ENCODE measurements at places on chromosomes 7 and 10.

- no peak for DNase-seq
These were observed 173.2 kb downstream of the WNT2 start for GRCh38 chr7:117149692-117150091.

DNA sequence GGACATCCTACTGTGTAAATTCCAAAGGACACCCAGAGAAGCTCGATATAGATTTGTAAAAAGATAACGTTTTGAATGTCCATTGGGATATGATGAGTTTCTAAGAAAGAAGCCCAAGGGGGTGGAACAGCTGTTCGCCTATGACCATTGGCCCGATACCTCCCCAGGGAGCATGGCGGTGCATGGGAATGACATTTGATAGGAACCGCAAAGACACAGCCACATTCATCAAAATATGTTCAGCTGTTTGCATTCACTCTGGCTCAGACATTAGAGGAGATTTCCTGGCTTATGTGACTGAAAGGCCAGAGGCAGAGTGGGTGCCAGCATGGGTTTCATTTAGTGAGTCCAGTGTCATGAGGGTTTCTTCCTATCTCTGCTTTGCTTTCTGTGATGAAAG, 56.0 kb upstream of the BAIAP2L1 start:
- DNase-seq, result no peak

- no peak for DNase-seq
These were observed 173.3 kb downstream of the RNLS start for GRCh38 chr10:88409824-88410223.

DNA sequence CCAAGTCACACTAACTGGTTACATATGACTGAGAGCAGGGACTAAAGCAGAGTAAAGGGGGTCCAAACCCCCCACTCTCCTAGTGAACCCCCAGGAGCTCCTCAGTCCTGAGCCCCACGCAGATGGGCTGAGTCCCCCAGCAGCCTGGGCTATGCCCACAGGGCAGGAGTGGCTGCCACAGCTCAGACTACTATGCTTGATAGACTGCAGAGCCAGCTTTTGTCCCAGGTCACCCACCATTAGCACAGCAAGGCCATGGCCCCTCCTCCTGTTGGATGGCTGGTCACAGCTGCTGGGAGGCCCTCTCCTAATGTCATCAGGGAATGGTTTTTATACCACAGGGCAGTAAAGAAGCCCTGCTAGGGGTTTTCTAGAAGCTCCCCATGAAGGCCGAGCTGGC, 46.3 kb upstream of the FGFR2 start:
- no peak for DNase-seq

GRCh38 chr7:158239290-158239981, 348.2 kb downstream of the PTPRN2 start:
- no peak for DNase-seq

- no peak for DNase-seq
These were observed 470.8 kb downstream of the INHBA start for GRCh38 chr7:41232086-41232485.

DNA sequence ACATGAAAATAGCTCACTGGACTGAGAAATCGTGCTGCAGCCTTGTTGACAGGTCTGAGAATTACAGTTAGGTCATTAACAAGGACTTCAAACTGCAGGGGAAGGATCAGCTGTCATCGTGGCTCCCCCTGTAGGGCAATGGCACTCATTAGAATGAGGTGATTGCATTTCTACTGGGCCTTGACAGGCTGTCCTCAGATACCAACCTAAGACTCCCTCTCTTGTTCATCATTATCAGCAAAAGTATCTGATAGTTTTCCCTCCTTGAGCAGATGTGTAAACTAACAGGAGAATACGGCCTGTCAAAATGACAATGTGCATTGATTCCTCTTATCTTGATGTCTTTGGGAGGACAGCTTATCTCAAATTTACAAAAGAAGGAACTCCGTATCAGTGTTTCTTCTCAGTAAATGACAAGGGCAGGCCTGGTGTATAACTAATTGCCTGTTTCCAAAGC, 648.5 kb upstream of the LRRN3 start:
- DNase-seq, result no peak

GRCh38 chr7:128019288-128019687, 11.9 kb downstream of the LRRC4 start:
- no peak for DNase-seq

GRCh38 chr10:119491966-119492757, 50.4 kb downstream of the RGS10 start:
- DNase-seq, result no peak

- no peak for DNase-seq
These were observed 5.2 kb downstream of the NAMPT start for GRCh38 chr7:106279425-106280197.

DNA sequence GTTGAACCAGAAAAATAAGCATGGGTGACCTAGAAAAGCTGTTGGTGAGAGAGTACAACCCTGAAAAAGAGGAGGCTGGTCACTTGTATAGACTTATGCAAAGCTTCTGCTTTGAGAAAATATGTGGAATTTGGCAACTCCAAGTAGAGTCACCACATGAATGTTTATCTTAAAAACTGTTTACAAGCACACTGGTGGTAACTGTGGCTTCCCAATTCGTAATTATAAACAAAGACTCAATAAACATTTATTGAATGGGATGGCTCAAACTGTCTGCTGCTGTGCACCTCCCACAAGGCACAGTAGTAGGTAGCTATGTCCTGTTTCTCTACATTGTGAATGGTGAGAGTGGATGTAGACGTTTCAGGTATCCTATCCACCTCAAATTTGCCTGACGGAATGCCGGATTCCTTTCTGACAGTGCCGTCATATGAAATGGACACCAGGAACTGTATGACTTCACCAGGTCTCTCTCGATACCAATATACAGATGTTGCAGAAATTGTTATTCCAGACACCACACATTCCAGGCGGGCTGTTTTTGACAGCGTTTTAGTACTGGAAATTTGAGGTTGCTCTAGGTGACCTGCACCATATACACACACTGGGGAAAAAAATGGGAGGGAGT, 43.4 kb upstream of the TARP start:
- no peak for DNase-seq

GRCh38 chr10:58477122-58477521, 35.5 kb upstream of the BICC1 start:
- DNase-seq, result no peak

DNA sequence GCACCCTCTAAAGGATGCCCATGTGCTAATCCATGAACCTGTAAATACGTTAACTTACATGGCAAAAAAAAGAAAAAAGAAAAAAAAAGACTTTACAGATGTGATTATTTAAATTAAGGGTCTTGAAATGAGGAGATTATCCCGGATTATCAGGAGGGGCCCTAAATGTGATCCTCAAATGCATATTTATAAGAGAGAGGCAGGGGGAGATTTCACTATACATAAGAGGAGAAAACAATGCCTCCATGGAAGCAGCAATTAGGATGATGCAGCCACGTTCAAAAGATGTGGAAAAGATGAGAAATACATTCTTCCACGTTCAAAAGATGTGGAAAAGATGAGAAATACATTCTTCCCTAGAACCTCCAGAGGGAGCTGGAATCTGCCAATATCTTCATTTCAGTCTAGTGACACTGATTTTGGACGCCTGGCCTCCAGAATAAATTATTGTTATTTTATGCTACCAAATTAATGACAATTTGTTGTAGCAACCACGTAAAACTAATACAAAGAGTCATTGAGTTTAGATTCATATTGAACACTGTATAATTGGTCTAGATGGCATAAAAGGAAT, 328.4 kb upstream of the GNAI1 start:
- DNase-seq, result no peak

DNA sequence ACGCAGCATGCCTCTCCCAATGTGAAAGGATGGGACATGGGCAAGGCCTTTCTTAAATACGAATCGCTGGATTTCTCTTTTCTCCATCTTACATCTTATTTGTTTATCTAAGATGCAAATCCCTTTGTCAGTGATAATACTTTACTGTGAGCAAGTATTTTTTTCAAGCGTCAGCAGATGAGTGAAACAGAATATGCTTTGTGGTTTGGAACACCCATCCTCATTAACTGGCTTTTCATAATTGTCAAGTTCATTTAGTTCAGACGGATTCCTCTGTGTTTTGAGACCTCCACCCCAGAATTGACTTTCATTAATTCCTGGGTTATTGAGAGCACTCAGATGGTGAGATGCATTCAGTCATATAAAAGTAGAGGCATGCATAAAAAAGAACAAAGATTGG, 149.8 kb downstream of the NSUN6 start:
- no peak for DNase-seq

DNA sequence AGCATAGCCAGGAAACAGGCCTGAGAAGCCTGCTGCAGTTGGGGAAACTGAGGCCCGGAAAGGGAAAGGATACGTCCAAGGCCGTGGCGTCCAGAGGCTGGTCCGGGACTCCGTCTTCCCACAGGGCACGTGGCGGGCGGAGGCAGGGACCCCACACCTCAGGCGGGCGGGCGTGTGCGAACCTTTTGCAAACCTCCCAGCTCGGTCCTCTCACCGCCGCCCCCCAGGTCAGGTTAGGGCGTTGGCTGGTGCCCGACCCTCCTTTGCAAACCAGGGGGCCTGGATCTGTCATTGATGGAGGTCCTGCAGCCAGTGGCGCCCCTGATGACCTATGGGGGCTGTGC, 19.3 kb downstream of the FAM20C start:
- no peak for DNase-seq

DNA sequence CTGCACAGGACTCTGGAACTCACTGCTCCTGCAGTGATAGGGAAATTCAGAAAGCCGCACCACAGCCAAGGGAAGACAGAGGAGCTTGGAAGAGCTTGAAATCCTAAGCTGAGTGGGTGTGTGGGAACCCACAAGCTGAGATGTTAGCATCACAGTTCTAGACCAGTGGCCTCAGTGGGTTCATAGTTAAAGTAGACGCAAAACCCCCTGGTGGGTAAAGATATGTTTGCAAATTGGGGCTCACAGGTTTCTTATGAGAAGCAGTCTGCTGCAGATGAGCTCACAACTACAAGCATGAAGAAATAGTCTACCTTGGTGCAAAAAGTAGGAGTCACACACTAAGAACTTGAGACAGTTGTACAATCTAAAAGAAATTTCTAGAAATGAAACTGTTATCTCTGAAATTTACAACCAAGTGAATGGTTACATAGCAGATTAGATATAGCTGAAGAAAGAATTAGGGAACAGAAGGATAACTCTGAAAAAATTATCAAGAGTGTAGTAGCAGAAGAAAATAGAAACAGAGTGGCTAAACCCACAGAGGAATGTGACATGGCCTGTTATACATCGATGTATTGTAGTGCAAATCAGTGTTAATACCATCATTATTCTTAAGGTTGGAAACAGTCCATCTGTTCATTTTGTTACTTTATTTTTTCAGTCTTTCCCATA, 77.2 kb downstream of the DYNC2I1 start:
- no peak for DNase-seq

GRCh38 chr10:69033256-69033655, 44.7 kb downstream of the KIFBP start:
- no peak for DNase-seq

GRCh38 chr10:130179640-130180039, 43.4 kb downstream of the GLRX3 start:
- no peak for DNase-seq

DNA sequence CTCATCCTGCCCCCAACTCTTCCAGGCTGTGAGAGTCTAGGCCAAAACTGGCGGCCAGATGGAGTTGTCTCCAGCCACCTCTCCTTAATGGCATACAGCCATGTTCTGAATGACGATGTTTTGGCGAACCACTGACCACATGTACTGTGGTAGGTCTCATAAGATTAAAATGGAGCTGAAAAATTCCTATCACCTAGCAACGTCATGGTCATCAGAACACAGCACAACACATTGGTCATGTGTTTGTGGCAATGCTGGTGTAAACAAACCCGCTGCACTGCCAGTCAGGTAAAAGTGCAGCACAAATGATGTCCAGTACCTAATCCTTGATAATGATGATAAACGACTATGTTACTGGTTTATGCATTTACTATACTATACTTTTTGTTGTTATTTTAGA, 290.0 kb upstream of the MKI67 start:
- no peak for DNase-seq

GRCh38 chr7:32481921-32482320, 8.3 kb downstream of the LSM5 start:
- no peak for DNase-seq

GRCh38 chr10:18545621-18546305, 105.6 kb downstream of the NSUN6 start:
- no peak for DNase-seq

DNA sequence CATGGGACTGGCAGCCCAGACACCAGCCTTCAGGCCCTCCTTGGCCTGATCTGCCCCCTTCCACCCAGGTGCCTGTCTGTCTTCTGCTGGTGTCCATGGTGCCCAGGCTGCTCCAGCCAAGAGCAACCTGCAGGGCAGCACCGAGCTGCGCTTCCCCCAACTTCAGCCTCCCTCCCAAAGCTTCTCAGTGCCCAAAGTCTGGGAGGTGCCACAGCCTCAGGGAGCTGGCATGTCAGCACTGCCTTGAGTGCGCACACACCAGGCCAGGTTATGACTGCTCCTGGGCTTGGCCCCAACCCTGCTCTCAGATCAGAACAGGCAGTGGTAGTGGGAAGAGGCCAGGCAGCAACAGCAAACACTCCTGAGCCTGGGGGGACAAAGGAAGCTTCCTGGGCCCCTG, 304.6 kb upstream of the NRG3 start:
- DNase-seq, result no peak

DNA sequence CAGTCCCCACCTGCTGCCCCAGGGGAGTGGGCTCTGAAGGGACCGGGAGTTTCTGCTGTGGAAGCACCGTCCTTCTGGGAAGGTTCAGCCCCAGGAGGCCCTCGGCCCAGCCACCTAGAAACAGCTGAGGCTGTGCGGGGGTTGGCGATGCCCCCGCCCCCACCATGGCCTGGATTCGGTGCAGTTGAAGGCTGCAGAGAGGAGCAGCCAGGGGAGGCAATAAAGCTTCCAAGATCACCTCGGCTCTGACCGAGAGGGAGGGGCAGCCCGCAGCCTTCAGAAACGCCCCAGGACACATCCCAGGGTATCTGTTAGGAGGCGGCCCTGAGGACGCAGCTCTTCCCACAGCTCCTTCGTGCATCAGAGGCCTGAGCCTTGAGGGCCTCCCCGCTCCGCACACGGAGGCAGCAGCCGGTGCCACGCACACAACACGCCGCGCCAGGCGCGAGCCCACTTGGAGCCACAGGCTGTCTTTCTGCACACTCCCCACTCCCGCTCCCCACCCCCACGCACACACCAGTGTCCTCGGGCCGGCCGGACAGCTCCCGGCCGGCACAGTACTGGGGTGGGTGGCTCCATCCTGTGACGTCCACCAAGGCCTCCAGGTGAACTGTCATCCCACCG, 1.6 kb downstream of the KNDC1 start:
- no peak for DNase-seq

GRCh38 chr7:28957751-28958234, 337 bp downstream of the TRIL start:
- no peak for DNase-seq

GRCh38 chr7:117399820-117400422, 27.4 kb downstream of the ASZ1 start:
- no peak for DNase-seq

- no peak for DNase-seq
These were observed 61.0 kb downstream of the RASGEF1A start for GRCh38 chr10:43205681-43206390.

DNA sequence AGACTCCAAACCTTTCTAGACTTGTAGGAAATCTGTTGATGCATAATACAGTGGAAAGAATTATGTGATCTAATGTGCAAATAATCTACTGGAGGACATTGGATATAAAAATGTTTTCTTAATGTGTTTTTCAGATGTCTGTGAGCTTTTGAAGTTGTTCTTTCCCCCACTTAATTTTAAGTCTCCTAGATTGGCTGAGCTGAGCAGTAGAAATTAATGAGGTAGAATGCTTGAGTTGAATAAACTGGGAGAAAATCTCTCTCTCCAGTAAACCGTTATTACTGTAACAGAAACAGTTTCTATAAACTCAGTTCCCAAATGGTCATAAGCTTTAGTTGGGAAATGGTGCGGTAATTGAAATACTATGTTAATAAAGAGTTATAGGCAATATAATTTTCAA, 15.7 kb downstream of the CSGALNACT2 start:
- DNase-seq, result no peak
